ENCODE measurements at places on chromosomes 2 and 18. TPM values are rescaled to one million over a fixed set of nuclear protein-coding genes. Genes with fewer than 3 reads are reported as not detected.

The ACOXL gene
- polyA plus RNA-seq = not detected

- no peak for DNase-seq
These were observed 23.7 kb downstream of the CUL3 start for GRCh38 chr2:224561234-224562005.

DNA sequence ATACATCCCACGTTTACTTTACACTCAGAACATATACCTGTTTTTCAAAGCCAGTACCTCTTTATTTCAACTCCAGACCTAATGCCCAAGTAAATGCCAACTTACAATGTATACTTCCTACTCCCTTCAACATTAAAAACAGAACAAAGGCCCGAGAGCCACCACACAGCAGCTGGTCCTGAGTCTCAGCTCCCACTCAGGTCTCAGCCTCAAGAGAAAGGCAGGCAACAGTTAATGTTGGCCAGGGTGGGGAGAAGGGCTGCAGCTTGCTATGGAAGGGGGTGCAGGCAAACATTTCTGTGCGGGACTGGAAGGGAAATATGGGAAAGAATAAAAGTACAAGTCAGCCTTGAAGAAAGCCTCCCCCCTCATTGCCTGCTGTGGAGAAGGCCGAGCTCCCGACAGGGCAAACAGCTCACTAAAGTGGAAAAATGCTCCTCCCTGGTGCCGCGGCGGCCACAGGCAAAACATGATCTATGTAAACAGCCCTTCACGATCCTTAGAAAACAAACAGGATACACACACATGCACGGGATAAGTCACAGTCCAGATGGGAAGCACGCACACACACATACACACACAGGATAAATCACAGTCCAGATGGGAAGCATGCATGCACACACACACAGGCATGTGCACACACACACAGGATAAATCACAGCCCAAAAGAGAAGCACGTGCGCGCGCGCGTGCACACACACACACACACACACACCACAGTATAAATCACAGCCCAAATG, 67.4 kb downstream of the ADNP2 start:
- DNase-seq = no peak

- peak; percentile 57 for DNase-seq
These were observed 238.2 kb upstream of the AGAP1 start for GRCh38 chr2:235255693-235256092.

The INPP4A gene
- polyA plus RNA-seq = 2.2 TPM

DNA sequence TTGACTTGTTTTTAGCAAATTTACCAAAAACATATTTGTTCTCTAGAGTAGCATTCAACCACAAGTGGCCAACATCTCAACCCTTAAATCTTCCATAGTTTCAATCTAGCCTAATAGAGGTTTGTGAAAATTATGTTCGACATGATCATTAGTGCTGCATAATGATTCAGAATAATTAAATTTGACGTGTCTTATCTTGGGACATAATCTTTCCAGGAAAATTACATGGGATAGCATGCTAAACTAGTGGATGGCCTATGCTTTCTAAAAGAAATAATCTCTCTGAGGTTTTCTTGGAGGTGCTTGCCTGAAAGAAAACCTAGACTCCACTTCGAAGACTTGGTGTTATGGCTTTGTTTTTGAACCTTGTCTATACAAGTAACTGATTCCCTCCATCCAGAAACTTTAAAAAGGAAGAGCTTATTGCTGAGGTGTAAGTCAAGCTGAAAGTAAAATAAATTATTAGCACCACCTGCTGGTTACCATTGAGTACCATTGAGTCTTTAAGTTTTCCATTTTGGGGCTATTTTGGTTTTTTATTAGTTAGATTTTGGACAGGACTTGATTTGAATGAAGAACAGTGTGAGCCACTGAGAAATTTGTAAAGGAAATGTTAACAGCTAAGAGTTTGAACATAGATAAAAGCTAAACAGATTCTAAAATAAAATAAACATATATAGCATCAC, 32.7 kb downstream of the COX7A2L start:
- DNase-seq = no peak

DNA sequence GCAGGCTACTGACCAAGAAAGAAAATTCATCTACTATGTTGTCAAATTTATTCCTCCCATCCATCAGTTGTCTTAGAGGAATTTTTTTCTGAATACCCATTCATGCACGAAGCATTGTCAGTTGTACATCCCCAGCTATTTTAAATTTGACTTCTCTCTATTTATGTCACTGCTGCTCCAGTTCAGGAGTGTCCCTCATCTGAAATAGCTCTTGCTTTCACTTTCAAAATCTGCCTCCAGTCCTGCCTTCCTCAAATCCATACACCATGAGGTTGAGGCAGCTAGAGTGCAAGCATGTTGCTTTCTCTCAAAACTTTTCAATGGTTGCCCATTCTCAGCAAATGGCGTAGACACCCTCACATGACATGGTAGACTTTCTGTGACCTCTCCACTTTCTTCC, 335.4 kb upstream of the CDH2 start:
- no peak for DNase-seq

The LINC00305 gene
- not detected for polyA plus RNA-seq

GRCh38 chr2:217451666-217452065, 551.1 kb downstream of the TNS1 start:
- DNase-seq = no peak

- DNase-seq = no peak
These were observed 2.2 kb downstream of the IMPACT start for GRCh38 chr18:24428709-24429108.

GRCh38 chr2:196413821-196414274, 225.7 kb upstream of the CCDC150 start:
- DNase-seq = no peak

The MREG gene
- polyA plus RNA-seq = 6.8 TPM

DNA sequence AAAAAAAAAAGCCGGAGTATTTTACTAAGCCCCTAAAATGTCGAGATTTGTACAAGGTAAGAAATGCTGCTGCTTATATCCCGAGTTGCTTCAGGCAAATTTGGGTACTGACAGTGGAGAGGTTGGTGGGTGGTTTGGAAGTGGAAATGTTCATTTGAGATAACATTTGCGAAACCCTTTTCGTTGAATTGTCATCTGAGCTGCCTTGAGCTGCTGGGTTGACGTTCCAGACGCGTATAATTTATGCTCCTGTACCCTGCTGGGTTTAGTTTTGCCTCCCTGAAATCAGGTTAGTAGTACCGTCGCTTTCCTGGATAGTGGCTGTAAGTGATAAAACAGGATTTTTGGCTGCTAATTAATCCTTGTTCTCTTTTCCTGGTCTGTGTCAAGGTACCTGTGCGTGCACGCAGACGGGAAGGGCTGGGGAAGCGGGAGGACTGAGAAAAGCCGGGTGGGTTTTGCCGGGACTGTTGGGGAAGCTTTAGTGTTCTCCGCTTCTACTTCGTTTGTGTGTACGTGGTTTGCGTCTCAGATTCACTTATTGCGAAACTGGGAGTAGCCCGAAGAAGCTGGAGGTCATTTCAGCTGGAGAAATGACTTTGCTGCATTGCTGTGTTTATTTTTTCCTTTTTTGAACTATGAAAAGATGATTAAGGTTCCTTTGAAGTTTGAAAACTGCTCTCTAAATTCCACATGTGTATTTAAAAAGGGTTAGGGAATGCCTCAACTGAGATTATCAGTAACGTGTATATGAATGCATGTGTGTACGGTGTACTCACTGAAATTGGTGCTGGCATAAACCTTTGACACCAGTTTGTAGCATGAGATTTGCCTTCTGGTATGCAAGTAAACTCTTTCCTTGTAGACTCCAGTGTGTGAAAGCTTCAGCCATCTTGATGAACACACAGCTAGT, 709 bp downstream of the UGP2 start:
- DNase-seq = peak; percentile 76

DNA sequence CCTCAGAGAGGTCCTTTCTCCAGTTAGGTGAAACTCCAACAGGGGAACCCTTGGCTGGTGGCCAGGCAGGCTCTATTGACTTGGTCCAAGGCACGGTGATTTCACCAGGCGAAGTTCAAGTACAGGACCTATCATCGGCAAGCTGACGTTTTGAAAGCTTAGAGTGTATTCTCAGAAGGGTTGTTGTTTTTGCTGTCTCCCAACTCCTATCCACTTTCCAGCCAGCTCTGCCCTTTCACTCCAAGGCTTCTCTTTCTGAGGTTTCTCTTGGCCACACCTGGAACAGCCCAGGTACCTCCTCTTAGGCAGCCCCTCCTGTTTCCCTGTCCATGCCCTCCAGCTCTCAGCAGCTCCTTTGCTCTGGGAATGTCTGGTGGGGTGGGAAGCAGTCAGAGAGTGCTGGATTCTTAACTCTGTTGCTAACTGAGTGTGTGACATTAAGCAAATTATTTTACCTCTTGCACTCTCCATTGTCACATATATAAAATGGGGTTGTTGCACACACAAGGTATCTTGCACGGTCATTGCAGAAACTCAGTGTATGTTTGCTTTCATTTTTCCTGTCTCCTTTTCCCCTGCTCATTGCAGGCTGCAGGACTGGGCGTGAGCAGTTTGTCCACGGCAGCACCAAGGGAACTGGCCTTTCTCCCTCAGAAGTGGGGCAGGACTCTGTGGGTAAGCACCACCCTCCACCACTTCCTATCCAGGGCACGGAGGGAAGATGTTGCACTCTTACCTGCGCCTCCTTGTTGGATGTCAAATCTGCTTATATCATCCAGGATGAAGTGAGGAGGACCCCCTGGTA, 30.2 kb downstream of the CAPN13 start:
- DNase-seq = no peak

GRCh38 chr2:183037074-183037552, 1.1 kb downstream of the NCKAP1 start:
- DNase-seq = no peak

The TEX44 gene
- polyA plus RNA-seq = not detected

The TLX2 gene
- polyA plus RNA-seq = not detected

The FAP gene
- polyA plus RNA-seq = 1.3 TPM

DNA sequence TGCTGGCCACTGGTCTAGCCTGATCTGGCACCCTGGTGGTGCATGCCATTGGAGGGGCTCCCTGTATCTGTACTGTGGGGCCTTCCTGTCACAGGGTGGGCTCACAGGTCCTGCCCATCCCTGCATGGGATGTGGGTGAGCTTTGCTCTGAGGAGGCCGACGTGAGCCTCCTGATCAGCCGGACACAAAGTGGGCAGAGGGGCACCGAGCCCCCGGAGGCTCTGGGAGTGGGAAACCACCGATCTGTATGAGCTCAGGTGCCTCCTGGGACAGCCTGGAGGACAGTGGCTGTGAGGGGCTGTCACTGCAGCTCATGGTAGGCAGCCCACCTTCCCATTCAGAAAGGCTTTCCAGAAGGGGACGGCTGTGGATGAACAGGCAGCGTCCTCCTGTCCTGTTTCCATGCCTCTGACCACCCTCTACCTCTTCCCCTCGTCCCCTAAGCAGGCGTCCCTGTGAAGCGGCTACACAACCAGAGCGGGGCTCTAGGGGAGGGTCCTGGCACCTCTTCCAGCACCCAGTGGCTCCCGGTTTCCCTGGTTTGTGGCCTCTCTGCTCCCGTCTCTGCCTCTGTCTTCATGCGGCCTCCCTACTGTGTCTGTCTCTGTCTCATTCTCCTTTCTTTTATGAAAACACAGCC, 112.5 kb upstream of the OTOS start:
- peak; percentile 44 for DNase-seq

GRCh38 chr2:109447776-109448175, 166.0 kb downstream of the SEPTIN10 start:
- DNase-seq = no peak

GRCh38 chr2:135657806-135658582, 83.7 kb upstream of the UBXN4 start:
- DNase-seq = no peak

GRCh38 chr2:79235135-79235534, 75.6 kb upstream of the REG3A start:
- no peak for DNase-seq

- no peak for DNase-seq
These were observed 165.2 kb upstream of the ALKAL2 start for GRCh38 chr2:453132-453531.

GRCh38 chr18:60295674-60296073, 76.9 kb downstream of the MC4R start:
- no peak for DNase-seq

The LIMS1 gene
- polyA plus RNA-seq = 287 TPM

DNA sequence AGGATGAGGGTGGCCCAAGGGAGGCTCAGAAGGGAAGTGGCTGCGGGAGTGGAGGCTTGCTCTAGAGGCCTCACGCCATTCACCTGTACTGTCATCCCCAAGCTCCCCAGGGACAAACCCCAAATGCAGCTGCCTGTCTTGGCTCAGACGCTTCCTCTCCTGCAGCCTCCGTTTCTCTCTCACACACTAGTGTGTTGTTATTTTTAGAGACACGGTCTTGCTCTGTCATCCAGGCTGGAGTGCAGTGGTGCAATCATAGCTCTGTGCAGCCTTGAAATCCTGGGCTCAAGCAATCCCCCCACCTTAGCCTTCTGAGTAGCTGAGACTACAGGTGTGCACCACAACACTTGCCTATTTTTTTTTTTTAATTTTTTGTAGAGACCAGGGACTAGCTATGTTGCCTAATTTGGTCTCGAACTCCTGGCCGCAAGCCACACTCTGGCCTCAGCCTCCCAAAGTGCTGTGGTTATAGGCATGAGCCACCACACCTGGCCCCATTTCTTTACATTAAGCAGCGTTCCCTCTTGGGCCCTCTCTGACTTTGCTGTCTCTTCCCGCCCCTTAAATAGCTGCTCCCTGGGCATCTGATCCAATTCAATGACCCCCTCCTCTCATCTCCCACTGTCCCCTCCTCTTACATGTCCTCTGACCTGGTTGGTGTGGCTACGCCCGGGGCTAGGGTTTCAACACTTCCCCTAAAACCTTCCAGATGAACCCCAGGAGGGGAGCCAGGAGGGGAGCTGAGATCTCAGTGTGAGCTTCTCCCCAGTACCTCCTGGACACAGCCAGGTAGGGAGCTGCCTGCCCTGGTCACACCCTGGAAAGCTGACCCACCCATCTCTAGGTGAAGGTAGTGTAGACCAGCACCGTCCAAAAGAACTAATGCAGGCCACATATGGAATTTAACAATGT, 24.0 kb upstream of the LOXHD1 start:
- no peak for DNase-seq

DNA sequence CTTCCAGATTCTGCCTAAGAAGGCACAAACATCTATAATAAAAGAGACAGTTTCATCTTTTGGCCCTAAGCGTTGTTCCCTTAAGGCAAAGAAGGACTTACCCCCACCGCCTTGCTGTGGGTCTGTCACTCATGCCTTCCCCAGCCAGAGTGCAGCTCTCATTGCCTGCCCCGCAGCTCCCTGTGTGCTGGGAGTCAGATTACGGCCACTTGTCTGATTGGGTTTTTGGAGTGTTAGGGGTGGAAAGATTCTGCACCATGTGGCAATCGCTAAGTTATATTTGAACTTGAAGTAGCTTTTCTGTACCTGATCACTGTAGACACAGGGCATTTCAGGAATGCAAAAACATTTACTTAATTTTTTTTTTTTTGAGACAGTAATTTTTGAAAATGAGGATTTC, at the start of gene AQP4:
Gene AQP4 (minus strand): TSS at position 151 of the 400 bp plus-strand sequence. CDS start 18 bp downstream, at position 133.
- DNase-seq = peak; percentile 86

- DNase-seq = no peak
These were observed 6.8 kb downstream of the ASXL3 start for GRCh38 chr18:33584548-33585430.

The LAMA1 gene
- 0.06 TPM for polyA plus RNA-seq

DNA sequence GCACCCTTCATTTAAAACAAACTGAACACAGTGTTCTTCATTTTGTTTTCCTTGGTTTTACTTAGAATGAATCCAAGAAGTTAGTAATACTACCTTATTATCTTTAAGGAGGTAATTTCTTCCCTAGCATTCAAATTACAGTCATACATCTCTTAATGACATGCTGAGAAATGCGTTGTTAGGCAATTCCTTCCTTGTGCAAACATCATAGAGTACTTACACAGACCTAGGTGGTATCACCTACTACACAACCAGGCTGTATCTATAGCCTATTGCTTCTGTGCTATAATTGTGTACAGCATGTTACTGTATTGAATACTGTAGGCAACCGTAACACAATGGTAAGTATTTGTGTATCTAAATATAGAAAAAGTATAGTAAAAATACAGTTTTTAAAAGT, 8.4 kb upstream of the CABYR start:
- DNase-seq = no peak

The ZSCAN30 gene
- polyA plus RNA-seq = 4.6 TPM

Data from psoas muscle (tissue), 8 donors.